ENCODE measurements at places on chromosomes 5 and 9.

GRCh38 chr5:149448831-149449714, 70.0 kb upstream of the IL17B start:
- DNase-seq, result no peak

DNA sequence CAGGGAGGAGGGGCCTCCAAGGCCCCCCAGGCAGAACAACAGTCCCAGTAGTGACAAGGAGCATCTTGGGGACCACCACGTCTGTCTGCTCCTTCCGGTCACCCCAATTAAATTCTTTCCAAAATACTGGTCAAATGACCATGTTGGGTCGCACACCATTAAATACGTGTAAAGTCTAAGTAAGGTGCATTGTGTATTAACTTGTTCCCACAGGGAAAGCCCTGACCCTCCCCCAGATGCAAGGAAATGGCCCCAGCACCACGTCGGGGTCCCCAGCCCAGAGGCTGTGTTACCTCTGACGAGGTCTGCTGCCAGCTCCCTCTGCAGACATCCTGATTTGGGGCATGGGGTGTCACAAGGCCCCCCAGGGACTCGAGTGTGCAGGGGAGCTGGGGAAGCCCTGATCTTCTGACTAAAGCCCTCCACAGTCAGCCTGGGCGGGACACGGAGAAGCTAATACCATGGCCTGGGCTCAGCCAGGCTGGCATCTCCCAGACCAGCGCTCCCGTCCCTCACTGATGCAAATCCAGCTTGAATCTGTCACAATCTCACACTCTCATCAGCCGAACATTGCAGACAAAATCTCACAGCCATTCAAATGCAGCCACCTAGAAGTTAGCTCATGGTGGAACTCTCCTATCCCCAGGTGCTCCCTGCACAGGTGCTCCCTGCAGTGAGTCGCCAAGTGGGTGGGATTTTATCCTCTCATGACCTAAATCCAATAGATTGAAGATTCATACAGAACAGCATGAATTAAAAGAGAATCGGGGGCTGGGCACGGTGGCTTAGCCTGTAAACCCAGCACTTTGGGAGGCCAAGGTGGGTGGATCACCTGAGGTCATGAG, 13.6 kb downstream of the TERT start:
- DNase-seq, result no peak

GRCh38 chr5:128695791-128696530, 157.9 kb upstream of the FBN2 start:
- DNase-seq, result no peak

- no peak for DNase-seq
These were observed 21.4 kb upstream of the CCNJL start for GRCh38 chr5:160333721-160334120.

GRCh38 chr9:83992407-83992806, 11.8 kb downstream of the RMI1 start:
- no peak for DNase-seq

GRCh38 chr9:19649336-19650041, 139.3 kb downstream of the SLC24A2 start:
- DNase-seq, result no peak

GRCh38 chr9:136806067-136806466, 1.7 kb upstream of the RABL6 start:
- no peak for DNase-seq

All from amniotic stem cell (primary cell).